ENCODE measurements at places on chromosomes 1 and 21. TPM values are rescaled to one million over a fixed set of nuclear protein-coding genes. Genes with fewer than 3 reads are reported as not detected.

DNA sequence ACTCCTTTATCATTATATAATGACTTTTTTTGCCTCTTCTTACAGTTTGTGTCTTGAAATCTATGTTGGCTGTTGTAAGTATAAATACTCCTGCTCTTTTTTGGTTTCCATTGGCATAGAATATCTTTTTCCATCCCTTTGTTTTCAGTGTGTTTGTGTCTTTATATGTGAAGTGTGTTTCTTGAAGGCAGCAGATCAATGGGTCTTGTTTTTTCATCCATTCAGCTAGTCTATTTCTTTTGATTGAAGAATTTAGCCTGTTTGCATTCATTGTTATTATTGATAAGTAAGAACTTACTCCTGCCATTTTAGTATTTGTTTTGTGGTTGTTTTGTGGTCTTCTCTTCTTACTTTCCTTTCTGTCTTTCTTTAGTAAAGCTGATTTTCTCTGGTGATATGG lies 322.8 kb downstream of the PLA2G4A start:
- no peak overlapping the region for H3K4me3 ChIP-seq
- H3K36me3 ChIP-seq = no peaks in the 10 kb centered on the region
- H3K4me1 ChIP-seq = no peaks in the 10 kb centered on the region

DNA sequence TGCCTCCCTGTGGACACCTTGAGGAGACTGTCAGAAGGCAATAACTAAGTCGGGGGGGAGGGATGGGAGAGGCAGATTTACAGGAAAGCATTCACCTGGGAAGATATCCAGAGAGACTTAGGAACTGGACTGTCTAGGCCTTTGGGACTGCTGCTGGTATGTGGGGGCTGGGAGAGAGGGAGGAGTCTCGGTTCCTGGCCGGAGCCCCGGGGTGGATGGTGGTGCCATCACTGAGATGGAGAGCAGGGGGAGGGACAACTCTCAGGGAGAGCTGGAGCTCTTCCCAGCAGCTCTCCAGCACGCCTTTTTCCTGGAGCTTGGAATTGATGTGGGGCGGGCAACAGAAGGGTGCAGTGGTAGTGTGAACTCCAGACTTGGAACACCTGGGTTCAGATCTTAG lies 22.1 kb downstream of the PTPRF start:
- no peak overlapping the region for H3K4me3 ChIP-seq
- H3K27me3 ChIP-seq = no peaks in the 10 kb centered on the region
- peaks cover 16% of the 10 kb centered on the region for H3K36me3 ChIP-seq
- H3K27ac ChIP-seq = no peak overlapping the region

TBX19 gene
- total RNA-seq = 0.28 TPM

DNA sequence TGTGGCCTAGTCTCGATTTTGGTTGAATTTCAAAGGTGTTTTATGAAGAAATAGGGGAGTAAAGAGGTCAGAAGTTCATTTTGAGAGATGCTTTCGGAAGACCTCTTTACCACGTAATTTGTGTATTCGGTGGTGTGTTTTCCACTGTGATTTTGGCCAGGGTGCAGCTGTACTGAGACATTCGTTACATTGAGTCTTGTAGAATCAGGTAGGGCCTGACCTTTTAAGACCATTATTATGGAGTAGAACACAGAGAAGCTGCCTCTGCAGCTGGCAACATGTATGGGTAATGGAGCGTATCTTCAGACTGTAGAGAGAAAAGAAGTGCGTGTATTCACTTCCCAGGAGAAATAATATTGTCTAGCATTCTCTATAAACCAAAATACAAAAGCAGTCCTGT lies 326.5 kb downstream of the PDE4B start:
- H3K27me3 ChIP-seq = no peaks in the 10 kb centered on the region
- H3K4me1 ChIP-seq = no peaks in the 10 kb centered on the region
- H3K4me3 ChIP-seq = no peak overlapping the region
- no peak for DNase-seq
- no peak overlapping the region for H3K27ac ChIP-seq

- no peak for DNase-seq
- H3K36me3 ChIP-seq = no peaks in the 10 kb centered on the region
- H3K27ac ChIP-seq = no peak overlapping the region
- peaks cover 2% of the 10 kb centered on the region for H3K27me3 ChIP-seq
These were observed 16.9 kb downstream of the HSD3B2 start for GRCh38 chr1:119431836-119432235.

DNA sequence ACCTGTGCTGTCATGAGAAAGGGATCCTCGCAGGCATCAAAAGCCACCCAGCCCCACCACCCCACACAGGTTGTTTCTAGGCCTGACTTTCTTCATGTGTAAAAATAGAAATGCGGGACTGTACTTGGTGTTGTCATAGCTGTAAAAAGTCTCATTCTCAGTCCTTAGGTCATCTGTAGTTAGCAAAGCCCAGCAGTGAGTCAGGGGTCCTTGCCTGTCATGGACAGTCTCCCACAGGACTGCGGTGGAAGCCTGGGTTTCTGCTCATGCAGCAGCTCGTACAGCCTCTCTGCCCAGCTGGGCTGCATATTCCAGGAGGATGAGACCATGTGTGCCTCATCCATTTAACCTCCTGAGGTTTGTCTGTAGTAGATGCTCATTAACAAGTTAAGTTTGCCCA lies 58.2 kb downstream of the MRPS6 start:
- H3K4me1 ChIP-seq = peaks cover 26% of the 10 kb centered on the region
- no peak overlapping the region for H3K4me3 ChIP-seq
- peaks cover 9% of the 10 kb centered on the region for H3K36me3 ChIP-seq
- H3K27me3 ChIP-seq = no peaks in the 10 kb centered on the region
- no peak overlapping the region for H3K27ac ChIP-seq

SORT1 gene
- total RNA-seq = 16.7 TPM

Measured in IMR-90 (cell line).